ENCODE measurements at places on chromosomes 12 and 14.

- no peak for DNase-seq
Measured at GRCh38 chr14:82070040-82070439, 536.4 kb upstream of the SEL1L start.

DNA sequence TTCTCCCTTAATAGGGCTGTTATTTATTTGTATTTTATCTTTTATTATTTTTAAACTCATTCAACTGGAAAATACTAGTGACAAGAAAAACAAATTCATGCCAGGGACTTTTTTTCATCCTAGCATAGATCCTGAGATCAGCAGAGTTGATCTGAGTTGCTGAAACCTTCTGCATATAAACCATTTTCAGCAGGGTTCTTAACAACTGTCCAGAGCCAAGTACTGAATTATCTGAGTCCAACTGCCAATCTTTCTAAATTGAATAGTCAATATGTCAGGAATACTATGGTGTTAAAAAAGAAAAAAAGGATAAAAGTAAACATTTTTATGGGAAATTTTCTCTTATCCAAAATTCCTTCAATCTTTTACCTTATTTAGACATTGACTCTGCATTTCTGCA is 28.6 kb downstream of the CDC42BPB start:
- DNase-seq, result no peak

GRCh38 chr12:59972905-59973304 is 377.1 kb downstream of the SLC16A7 start:
- DNase-seq, result no peak

DNA sequence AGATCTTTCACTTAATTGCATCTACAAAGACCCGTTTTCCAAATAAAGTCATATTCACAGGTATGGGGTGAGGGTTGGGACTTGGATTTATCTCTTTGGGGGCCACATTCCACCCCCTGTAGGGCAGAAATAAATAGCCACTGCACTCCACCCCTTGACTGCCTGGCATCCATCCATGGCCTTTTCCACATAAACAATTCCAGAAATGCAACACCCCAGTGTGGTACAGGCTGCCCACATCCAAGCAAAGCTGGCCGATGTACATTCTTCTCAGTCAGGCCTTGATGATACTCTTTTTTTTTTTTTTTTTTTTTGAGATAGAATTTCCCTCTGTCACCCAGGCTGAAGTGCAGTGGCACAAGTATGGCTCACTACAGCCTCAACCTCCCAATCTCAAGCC is 12.9 kb downstream of the DGLUCY start:
- no peak for DNase-seq

DNA sequence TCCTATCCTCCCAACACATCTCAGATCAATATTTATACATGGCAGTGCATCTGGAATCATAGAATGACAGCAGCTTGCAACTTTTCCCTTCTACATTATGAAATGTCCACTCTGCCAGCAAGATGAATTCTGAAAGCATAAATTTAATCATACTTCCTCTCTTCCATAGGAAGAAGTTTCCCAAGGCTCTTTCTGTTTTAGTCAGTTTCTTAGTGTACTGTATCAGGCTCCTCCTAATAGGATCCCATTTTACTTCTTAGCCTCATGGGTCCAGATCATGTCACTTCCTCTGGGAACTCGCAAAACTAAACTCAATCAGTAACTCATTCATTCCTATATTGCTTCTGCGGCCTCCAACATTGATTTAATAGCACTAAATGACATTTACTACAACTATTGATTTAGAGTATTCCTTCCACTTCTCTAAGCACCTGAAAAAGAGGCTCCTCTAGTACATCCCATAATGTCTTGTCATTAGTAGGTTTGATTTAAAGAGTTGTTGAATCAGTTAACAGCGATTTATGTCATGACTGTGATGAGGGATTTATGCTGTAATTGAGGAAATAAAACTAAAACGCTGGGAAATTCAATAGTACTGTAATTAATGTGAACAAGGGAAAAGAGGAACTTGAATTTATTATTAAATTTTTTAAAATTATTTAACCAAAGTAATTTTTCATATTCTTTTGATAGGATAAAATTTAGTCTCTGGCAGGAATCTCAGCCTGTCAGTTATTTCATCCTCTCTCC is 4.0 kb downstream of the CLEC1A start:
- no peak for DNase-seq

GRCh38 chr12:19177754-19178153 is 48.2 kb downstream of the PLEKHA5 start:
- DNase-seq, result no peak

- DNase-seq, result no peak
Measured at GRCh38 chr12:59708484-59708883, 112.7 kb downstream of the SLC16A7 start.

DNA sequence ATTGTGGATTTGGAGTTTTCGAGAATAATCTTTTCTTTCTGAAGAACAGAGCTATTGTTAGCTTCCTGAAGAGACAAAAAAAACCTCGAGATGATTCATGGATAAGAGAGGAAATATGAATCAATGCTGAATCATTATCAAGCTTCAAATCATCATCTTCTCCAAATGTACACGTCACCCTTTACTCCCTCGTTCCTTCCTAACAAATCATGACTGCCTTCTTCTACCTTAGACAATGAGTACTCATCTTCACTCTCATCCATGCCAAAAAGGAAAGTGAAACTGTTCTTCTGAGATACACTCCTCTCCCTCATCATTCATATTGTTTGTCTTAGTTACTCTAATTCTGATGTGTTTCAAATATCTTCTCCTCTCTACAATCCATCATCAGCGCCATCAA is 1115.8 kb upstream of the ATXN7L3B start:
- no peak for DNase-seq

Measured in right hindlimb (tissue), 1 donor.